H1 (cell line): ENCODE measurements at places on chromosomes 11 and 22.

DNA sequence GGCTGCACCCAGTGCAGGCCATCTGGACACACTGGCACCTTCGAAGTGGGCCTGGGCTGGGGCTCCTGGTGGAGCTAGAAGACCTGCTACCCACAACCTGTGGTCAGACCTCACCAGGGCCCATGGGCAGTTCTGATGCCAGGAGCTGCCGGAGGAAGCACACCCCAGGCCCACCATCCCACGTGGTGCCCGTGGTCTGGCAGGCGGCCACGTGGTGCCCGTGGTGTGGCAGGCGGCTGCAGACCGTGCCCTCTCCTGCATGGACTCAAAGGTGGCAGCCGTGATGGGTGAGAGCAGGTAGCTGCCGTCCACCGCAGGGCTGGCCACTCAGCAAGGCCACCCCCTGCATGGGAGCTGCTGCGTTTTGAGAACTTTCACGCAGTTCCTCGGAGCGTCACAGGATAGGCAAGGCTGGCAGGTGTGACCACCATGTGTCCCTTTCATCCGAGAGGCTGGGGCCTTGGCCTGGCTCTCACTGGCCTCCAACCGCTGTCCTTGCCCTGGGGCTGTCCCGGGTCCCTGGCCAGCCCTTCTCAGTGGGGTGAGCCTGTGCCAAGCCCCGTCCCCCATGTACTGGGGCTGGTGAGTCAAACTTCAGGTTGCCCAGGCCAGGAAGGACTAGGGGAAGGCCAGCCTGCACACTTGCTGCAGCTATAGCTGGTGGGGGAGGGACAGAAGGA lies 3.9 kb upstream of the IL17REL start:
- DNase-seq: no peak

GRCh38 chr22:19799322-19800190 lies 39.0 kb downstream of the TBX1 start:
- no peak for DNase-seq

GRCh38 chr11:63767267-63767564 lies 1.4 kb downstream of the ZFTA start:
- DNase-seq: no peak

GRCh38 chr22:46483353-46483752 lies 54.1 kb downstream of the CELSR1 start:
- DNase-seq: no peak

DNA sequence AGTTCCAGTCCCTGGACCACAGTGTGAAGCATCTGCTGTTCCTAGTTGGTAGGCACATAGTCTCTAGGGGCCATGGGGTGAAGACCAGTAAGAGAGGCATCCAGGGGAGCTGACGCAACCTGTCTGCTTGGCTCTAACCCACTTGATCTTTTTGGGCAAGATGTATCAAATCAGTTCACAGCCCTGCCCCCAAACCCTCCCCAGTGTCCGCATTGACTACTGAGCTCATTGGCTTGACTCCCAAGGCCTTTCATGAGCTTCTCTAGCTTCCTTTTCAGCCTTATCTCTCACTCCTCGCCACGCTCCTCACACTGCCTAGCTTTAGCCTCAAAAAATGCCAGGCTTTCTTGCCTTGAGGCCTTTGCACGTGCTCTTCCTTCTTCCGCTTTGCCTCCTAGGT lies 29.7 kb upstream of the ABCC8 start:
- no peak for DNase-seq

DNA sequence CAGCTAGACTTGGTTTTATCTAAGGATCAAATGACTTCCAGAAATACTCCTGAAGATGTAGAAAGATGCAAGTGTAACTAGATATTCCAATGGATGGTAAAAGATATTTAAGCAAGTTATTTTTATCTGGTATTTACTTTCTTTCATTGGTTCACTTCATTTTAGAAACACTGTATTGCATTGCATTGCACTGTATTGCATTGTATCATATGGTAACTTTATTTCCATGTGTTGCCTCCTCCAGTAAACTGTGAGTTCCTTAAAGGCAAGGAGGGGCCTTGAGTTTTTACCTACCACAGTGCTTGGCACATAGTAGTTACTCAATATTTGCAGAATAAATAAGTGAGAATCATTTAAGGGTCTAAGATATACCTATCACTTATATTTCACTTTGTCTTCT lies 31.8 kb upstream of the FLI1 start:
- DNase-seq: no peak

DNA sequence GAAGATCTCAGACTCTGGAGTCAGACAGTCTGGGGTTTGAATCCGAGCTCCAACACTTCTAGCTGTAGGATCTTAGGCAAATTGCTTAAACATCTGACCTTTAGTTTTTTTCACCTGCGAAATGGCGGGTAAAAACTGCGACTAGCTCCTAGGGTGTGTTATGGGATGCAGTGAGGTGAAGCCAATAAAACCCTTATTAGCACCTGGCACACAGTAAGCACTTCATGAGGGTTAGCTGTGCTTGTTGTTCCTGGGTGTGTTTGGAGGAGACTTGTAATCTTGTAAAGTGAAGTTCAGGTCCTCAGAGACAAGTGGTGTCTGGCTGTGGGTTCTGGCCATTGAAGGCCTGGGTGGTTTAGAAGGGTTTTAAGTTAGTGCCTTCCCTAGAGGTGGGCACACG lies 68.9 kb downstream of the ZBTB16 start:
- DNase-seq: no peak

DNA sequence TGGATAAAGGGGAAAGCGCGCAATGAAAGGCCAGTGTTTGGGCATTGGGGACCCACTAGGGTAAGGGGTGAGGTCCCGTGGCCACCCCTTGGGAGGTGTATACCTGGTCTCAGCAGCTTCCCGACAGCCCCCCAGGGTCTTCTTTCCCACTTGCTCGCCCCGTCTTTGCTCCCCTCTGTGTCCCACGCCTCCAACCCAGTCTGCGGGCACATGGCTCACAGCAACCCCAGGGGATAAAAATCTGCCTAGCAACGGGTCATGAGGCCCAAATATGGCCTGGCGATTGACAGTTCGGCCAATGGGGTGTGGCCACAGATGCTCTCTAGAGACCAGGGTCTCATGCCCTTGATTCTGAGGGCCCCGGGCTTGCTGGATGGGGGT lies 41.6 kb downstream of the AHNAK start:
- DNase-seq: no peak

DNA sequence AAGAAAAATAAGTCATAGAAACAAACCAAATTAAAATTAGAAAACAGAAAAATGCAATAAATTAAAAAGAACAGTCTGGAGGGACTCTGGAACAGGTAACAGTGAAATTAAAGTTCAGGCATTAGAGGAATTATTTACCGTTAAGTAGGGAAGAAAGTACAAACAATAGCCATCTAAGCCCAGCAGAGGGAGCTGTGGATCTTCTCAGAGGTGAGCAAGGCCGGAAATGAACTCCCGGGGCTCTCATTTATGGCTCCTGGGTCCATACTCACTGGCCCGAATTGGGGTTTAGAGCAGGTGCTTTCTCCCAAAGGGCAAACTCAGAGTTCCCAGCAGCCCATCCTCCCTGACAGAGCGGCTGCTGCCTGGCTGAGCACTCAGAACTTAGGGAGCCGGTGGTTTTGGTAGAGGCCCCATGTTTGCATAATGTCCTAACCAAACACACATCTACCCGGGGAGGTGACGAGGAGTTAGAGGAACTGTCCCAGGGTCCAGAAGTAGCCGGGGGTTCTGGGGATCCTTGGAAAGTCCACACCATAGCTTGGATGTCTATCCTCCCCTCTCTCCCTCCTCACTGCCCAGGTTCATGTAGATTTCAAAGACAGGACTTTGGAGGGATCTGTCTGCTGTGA lies 87.8 kb upstream of the VPREB1 start:
- peak; percentile 21 for DNase-seq

GRCh38 chr11:133906746-133907145 lies 50.0 kb downstream of the IGSF9B start:
- DNase-seq: no peak

GRCh38 chr11:20005747-20006146 lies 154.5 kb downstream of the DBX1 start:
- no peak for DNase-seq

GRCh38 chr11:30758012-30758411 lies 171.9 kb upstream of the MPPED2 start:
- no peak for DNase-seq

- peak; percentile 30 for DNase-seq
These were observed 68.9 kb upstream of the KCNQ1OT1 start for GRCh38 chr11:2768471-2769408.

DNA sequence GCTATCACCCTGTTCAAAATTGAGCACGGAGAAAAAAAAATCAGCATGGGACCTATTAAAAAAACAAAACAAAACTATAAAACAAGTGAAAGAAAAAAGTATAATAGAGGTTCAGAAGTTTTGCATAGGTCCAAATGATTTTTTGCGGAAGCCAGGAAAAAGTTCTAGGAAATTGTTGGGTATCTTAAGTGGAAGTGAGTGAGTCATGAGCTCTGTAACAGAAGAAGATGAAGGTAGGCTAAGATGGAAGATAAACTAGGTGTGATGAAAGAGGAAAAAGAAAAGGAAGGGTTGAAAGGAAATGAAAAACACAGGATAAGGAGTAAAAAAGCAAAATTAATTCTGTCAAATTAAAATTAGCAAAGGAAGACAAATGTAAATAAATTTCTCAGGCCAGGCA lies 27.8 kb downstream of the SDHD start:
- no peak for DNase-seq

- no peak for DNase-seq
These were observed 1.3 kb upstream of the ISX start for GRCh38 chr22:35064664-35065063.

GRCh38 chr11:100632941-100633452 lies 54.1 kb upstream of the ARHGAP42 start:
- no peak for DNase-seq

DNA sequence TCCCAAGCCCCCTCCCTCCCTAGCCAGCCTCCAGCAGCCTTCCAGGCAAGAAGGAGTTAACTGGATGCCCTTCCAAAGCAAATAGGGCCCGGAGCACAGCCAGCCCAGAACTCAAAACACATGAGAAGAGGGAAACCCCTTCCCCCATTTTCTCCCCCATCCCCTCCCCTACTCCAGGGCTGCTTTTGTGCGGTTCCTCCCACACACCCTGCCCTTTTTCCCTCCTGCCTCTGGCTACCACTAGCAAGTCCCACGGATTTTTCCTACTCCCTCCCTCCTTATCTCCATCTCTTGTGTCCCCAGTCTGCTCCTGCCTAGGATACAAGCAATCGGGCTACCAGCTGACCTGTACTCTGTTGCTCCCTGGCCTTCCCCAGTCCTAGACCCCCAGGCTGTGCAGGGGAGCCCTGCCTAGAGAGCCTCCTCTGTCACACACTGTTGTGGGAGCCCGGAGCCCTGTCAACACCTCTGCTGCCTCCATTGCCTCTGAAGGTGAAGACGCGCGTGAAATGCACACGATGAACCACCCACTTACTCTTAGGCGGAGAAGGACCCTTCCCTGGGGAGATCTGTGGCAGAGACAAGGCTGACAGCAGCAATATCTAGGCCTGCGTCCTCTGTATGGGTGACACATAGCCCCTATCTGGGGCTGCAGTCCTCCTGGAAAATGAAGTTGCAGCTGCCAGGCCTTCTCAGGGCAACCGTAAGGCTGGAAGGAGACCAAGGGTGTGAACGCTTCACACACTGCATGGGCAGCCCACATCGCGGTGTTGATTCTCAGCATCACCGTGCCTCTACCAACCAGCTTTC lies 282.8 kb downstream of the MN1 start:
- no peak for DNase-seq

GRCh38 chr11:67146516-67147226 lies 27.6 kb downstream of the KDM2A start:
- no peak for DNase-seq

GRCh38 chr22:19722178-19722981 lies 959 bp upstream of the GP1BB start:
- DNase-seq: no peak

DNA sequence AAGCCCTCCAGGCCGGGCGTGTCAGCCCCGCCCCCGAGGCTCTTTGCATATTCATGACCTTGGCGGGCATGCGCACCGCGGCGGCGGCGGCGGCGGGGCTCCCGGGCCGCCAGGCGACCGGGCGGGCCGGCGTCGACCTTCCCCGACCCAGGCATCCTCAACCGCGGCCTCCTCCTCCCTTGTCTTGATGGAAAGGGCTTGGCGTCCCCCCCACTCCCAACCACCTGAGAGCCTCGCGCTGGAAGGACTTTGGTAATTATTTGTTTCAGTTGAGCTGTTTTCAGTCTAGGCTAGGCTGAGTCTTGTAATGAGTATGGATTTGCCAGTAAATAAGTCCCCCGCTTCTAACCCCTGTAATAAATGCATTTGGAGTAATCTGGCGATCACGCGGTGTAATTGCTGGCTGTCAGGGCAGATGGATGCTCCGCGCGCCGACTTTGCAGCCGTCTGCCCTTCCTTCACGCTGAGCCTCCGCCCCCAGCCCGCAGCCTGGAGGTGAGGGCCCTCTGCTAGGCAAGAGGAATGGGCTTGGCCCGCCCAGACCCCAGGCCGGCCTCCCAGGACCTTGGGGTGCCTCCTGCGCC lies 25.2 kb downstream of the FLRT1 start:
- DNase-seq: peak; percentile 89

GRCh38 chr11:90531001-90531400 lies 308.2 kb upstream of the CHORDC1 start:
- DNase-seq: no peak
